ENCODE measurements at places on chromosomes 11 and 22. TPM values are rescaled to one million over a fixed set of nuclear protein-coding genes. Genes with fewer than 3 reads are reported as not detected.

RAG2 gene
- polyA plus RNA-seq: 0.50 TPM

MGAT3 gene
- polyA plus RNA-seq: 22.4 TPM

SNX32 gene
- 3.3 TPM for polyA plus RNA-seq

EFCAB6 gene
- polyA plus RNA-seq: 1.4 TPM

- DNase-seq: no peak
Measured at GRCh38 chr11:17560281-17561110, 13.4 kb downstream of the OTOG start.

DNA sequence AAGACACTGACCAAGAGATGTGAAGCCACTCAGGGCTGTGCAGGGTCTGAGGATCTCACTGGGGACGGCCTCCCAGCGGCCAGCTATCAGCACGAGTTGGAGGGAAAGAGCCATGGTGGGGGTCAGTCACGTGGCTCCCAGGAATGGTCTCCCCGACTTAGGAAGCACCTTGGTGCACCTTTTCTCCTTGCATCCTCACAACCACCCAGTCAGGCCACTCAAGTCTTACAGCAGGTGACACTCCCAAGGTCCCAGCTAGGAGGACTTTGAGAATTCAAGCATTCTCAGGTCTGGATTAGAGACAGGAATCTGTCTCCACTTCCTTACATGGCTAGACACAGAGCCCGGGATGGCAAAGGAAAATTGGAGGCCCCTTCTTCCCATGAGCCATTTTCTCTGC, 2.7 kb downstream of the RNASEH2C start:
- no peak for DNase-seq
